ENCODE measurements at places on chromosomes 5 and 9.

DNA sequence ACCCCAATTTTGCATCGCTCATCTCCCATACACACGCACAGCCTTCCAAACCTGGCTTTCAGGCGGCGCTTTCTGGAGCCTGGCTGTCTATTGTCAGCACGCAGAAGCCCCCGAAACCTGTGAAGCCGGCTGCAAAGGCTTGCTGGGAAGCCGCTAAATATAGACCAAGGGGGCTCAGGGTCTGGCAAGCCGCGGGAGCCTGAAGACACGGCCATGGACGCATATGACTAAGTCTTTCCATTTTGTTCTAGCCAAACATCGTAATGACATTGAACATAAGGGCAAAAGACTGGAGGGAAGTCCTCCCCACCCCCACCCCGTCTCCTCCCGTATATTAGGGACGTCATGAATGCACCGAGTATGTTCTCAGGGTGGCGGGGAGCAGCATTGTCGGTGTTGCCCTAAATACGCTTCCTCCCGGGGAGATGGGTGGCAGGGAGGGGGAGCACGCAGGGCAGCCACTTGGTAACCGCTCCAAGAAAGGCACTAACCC lies 1.1 kb downstream of the CTNND2 start:
- no peak for DNase-seq

- peak; percentile 1 for DNase-seq
These were observed 46.4 kb upstream of the SLCO6A1 start for GRCh38 chr5:102545175-102545574.

DNA sequence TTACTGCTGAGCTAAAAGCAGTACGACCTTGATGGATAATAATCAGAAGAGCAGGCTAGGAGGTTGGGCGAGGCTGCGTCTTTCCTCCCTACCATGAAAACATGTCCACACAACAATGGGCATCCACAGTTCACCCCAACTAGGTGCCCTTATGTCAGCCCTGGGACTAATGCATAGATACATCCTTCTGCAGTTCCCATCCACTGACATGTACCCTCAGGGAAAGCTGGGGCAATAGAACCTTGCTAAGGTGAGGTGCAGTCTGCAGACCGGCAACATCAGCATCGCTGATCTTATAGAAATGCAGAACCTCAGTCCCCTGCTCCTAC lies 697 bp upstream of the PRUNE2 start:
- DNase-seq, result no peak

DNA sequence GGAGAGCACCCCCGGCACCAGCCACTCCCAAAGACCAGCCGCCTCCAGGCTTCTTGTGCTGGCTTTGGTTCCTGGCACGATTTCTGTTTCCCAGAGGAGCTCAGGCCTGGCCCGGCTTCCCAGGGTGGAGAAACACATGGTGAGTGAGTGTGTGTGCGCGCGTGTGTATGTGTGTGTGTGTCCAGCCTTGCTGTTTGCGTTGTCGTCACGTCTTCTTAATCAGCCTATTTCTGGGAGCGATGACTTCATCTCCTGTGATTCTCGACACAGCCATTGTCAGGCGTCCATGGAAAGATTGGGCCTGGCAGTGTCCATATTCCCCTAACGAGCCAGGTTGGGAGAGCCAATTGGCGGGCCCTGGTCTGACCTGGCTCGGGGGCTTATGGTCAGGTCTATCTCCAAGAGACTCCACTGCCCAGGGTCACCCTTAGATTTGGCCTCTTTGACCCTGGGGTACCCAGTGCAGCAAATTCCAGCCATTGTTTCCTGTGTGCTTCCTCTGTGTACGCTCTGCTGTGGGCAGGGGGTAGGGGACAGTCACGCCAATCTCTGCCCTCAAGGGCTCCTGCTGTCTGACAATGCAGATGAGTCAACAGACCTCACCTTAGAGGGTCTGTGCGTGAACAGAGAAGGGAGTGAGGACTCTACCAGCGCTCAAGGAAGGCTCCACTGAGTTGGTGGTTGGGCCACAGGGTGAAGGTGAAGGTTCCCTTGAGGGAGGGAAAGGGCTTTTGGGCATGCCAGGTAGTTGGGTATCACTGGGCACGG lies 73.8 kb downstream of the DAB2IP start:
- no peak for DNase-seq

DNA sequence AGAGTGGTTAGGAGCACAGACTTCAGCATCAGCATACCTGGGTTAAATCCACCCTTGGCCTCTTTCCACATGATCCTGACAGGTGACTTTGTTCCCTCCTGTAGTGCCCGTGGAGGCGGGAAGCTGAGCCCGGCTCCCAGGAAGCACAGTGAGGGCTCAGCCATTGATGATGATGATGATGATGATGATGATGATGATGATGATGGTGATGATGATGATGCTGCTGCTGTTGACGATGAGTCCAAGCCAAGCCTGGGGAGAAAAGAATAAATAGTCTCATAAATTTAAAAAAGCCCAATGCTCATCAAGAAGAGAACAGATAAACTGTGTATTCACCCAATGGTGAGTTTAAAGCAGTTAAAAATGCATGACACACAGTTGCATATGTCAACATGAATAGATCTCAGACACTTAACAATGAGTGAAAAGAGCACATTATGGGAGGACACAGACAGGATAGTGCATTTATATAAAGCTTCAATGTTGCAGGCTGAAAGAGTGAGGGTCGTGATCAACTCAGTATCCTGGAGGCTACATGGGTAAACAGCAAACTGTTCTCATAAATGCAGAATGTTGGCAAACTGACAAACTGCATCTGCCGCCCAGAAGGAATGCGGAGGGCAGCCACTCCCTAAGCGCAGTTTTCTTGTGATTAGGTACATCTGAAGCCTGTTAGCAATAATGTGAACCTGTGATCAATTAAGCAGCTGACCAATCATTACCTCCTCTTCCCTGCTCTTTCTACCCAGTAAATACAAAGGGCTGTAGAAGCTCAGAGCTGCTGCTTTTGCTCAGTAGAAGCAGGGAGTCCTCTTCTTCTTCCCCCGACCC lies 11.7 kb upstream of the CFAP157 start:
- DNase-seq, result no peak

- no peak for DNase-seq
These were observed 30.0 kb downstream of the PLPP7 start for GRCh38 chr9:131319486-131319885.

GRCh38 chr9:69768716-69769115 lies 8.9 kb upstream of the PTAR1 start:
- DNase-seq, result no peak

- peak; percentile 33 for DNase-seq
These were observed 116.5 kb downstream of the GDNF start for GRCh38 chr5:37723162-37723961.

- DNase-seq, result no peak
These were observed 29.5 kb downstream of the LAMC3 start for GRCh38 chr9:131038256-131039128.

- DNase-seq, result no peak
These were observed 140.2 kb downstream of the ENC1 start for GRCh38 chr5:74500110-74500917.

DNA sequence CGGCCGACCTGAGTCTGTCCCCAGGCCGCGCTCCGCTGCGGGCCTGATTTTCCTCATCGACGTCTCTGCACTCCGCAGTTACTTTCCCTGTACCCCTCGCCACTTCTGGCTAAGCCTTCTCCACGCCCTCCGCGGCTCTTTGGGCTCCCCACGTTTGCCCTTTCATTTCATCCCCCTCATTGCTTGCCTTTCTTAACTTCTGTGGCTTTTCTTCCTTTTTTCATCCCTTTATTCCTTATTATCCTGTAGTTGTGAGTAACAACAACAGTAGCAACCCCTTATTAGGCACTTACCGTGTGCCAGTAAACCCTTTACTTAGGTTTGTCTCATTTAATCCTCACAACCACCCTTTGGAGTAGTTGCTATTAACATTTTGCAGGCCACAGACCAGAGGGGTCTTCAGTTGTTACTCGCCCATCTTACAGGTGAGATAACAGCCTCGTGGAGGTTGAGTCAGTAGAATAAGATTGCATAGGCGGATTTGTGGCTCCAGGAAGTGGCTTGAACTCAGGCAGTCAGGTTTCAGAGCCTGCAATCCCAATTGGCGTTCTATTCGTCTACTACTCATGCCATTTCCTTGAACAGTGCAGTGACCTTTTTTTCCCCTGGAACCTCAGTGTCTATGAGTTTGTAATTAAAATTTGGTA lies 724 bp downstream of the TCERG1 start:
- peak; percentile 78 for DNase-seq

DNA sequence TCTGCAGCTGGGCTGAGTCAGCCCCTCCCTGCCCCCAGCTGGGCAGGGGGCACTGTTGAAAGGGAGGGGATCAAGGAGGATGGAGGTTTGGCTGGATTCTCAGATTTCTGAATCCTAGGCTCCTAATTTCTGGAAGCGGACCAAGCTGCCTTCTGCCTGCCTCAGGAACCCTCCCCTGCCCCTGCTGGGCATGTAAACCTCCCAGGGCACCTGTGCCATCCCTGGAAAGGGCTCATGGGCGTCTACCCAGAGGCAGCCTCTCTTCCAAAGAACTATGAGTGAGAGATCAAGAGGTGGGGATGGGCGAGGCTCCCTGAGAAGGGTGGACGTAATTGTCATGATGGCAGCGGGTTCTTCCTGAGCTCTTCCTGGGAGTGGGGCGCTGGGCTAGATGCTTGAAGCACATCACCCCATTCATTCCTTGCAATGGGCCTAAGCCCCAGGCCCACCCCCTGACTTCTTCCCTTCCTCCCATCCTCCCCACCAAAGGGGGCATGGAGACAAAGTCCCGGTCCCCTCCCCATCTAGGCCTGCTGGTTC lies 21.6 kb downstream of the CSF1R start:
- DNase-seq, result no peak

GRCh38 chr5:50325237-50325832 lies 115.8 kb downstream of the EMB start:
- peak; percentile 24 for DNase-seq

- peak; percentile 10 for DNase-seq
These were observed 130.1 kb upstream of the SLC44A1 start for GRCh38 chr9:105114318-105114717.

GRCh38 chr9:137453643-137454081 lies 5.5 kb downstream of the NSMF start:
- DNase-seq, result peak; percentile 78

DNA sequence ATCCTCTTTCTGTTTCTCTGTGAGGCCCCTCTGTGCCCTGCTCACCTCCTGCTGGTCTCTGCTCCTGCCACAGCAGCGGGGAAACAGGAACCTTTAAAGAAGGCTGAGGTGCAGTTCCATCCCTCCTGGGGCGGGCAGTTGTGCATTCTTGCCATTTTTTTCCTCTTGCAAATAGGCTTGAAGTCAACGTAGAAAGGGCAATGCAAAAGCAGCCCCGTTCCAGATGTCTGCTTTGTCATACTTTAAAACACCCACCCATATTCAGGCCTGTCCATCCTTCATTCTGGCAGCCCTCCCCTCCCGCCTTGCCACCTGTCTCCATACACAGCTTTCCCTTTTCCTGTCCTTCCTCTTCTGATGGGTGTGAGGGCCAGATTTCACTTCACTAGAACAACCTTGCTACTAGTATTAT lies 65.4 kb upstream of the KLF9 start:
- DNase-seq, result no peak

GRCh38 chr9:120625222-120625621 lies 45.3 kb upstream of the CDK5RAP2 start:
- no peak for DNase-seq

GRCh38 chr5:33317271-33317670 lies 123.5 kb upstream of the TARS1 start:
- DNase-seq, result no peak

DNA sequence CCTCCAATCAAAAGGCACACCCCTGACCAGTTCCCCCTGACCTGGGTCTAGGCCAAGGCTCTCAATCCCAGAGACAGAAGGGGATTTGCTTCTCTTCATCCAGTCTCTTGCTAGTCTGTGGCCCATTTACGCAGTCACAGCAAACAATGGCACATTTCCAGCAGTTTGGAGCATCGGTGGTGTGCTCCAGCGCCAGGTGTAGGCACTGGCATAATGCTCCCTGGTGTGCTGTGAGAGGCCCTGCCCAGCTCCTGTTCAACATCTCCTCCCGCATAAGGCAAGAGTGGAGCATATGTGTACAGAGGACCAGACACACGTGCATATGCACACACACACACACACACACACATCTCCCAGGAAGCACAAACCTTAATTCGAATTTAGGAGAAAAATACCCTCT lies 79.5 kb upstream of the ERCC6L2 start:
- no peak for DNase-seq

DNA sequence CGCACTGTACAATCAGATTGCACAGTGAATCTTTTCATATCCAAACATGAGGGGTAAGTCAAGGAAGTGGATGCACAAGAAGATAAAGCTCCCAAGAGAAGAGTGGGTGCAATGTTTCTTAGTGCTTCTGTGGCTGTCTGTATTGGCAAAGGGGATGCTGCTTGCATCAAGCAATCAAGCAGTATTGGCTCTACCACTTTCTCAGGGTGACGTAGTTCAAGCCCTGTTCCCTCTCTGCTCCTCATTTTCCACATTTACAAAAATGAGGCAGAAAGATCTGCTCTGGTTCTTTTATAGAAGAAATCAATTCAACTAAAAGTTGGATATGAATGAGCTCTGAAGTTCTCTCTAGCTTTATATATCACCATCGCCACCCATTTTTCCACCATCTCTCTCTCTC lies 2.3 kb downstream of the TNFSF8 start:
- peak; percentile 31 for DNase-seq

GRCh38 chr5:11046160-11046559 lies 285.1 kb upstream of the DAP start:
- no peak for DNase-seq

GRCh38 chr5:68464424-68464823 lies 248.9 kb downstream of the PIK3R1 start:
- peak; percentile 85 for DNase-seq

DNA sequence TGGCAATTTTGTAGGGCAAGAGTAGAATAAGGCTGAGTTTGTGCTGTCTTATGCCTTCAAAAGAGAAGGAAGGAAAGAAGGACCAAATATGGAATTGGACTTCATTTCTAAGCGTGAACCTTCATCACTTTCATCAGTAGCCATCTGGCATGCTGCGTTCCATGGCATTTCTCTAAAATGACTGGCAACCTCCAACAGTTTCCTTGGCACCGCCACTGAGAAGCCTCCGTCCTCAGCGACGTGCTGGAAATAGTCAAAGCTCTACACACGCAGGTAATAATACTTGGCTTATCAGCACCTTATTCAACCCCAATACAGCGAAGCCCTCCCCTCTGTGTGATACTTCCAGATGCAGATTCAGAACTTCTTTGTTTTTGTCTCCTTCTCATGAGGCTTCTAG lies 169.7 kb upstream of the CD180 start:
- DNase-seq, result no peak
